ENCODE measurements at places on chromosomes 3 and 15.

GRCh38 chr3:62201438-62202035 is 171.8 kb downstream of the FEZF2 start:
- DNase-seq = peak; percentile 6

DNA sequence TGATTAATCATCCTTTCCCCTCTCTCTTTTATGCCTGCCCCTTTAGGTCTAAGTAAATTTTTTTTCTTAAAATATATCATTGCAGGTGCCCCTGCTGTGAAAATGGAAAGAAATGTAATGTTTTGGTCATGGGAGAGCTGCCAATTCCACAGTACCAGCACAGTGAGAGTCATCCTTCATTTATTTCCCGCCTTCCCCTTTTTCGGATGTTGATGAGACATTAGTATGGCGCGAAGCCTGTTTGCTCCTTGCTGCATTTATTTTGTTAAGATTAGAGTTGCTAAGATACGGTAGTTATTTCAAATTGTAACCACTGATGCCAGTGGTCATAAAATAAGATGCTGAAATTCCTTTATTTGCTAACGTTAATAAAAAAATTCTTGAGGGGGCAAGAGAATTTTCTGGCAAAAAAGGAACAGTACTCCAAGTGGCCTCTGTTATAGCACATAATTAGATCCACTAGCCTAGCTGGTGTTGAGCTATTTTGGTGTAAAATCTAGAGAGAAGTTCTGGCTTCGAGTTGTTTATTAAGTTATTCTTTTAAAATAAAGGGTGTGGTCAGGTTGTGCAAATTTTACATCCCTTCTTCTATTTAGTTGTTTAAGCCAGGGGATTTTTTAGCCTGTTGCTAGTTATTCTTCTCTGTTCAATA is 62.8 kb downstream of the MDFIC2 start:
- DNase-seq = no peak

GRCh38 chr3:105790534-105790933 is 78.3 kb downstream of the CBLB start:
- no peak for DNase-seq

- no peak for DNase-seq
These were observed 56.2 kb downstream of the GREM1 start for GRCh38 chr15:32774022-32774421.

All from NCI-H510A treated with DMSO at 0.1 percent for 48 hours (cell line).